ENCODE measurements at places on chromosomes 1 and 21.

DNA sequence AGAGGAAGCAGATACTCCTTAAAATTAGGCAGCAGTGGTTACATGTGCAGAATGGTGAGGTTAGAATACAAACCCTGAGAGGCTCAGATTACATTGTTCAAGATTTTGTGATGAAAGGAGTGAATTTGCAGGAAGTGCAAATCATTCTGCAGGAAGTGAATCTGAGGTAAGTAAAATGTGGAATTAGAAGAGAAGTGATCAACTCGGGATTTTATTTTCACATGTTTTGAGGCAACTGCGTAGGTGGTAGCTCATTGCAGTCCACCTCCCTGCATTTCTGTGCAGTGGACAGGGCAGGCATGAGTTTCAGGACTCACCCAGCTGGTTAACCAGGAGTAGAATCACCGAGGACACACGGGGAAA lies 2.1 kb upstream of the PLA2G2C start:
- DNase-seq: no peak

DNA sequence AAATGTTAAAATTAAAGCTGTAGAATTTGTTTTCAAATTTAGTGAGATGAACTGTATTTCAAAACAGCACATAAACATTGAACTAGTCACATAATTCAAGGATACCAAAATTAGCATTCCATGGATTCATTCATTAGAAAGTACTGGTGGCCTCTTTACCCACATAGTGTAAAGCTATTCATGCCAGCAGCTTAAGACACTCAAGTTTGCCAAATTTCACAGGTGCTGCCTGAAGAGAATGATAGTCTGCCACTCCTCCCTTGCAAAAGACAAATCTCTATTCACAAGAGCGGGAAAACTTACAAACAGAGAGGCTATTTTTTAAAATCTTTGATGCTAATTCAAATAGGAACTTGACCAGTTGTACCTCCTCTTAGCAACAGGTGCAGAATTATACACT lies 337.0 kb downstream of the BRINP3 start:
- no peak for DNase-seq

GRCh38 chr1:39160703-39161102 lies 43.8 kb upstream of the MACF1 start:
- DNase-seq: no peak

- DNase-seq: no peak
These were observed 364.8 kb upstream of the ESRRG start for GRCh38 chr1:217088011-217088410.

- DNase-seq: peak; percentile 74
These were observed 30.3 kb upstream of the PLA2G2C start for GRCh38 chr1:20216574-20216973.

DNA sequence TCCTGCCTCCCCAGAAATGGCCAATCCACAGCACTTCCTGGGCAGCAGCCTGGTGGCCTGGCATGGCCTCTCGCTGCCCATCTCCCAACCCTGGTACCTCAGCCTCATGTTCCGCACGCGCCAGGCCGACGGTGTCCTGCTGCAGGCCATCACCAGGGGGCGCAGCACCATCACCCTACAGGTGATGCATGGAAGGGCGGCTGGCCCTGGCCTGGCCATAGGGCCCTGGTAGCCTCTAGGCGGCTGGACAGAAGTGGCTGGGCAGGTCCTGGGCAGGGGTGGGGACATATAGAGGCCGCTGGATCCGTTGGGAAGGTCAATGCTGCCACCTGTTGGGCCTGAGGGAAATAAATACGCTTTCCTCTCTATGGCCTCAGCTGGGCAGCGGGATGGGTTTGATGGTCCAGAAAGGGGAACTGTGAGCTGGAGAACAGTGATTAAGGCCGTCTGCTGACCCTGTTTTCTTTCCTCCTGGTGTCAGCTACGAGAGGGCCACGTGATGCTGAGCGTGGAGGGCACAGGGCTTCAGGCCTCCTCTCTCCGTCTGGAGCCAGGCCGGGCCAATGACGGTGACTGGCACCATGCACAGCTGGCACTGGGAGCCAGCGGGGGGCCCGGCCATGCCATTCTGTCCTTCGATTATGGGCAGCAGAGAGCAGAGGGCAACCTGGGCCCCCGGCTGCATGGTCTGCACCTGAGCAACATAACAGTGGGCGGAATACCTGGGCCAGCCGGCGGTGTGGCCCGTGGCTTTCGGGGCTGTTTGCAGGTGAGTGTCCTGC lies 14.4 kb downstream of the CELSR2 start:
- DNase-seq: peak; percentile 80

- no peak for DNase-seq
These were observed 42.5 kb upstream of the POFUT2 start for GRCh38 chr21:45330075-45330781.

- DNase-seq: peak; percentile 40
These were observed 23.7 kb downstream of the PSMG1 start for GRCh38 chr21:39159342-39160063.

All from NCI-H82 (cell line).